ENCODE measurements at places on chromosomes 3 and 15.

GRCh38 chr3:169780742-169781141 is 7.5 kb downstream of the MYNN start:
- no peak for DNase-seq

GRCh38 chr3:130669740-130670139 is 76.9 kb downstream of the PIK3R4 start:
- peak; percentile 46 for DNase-seq

DNA sequence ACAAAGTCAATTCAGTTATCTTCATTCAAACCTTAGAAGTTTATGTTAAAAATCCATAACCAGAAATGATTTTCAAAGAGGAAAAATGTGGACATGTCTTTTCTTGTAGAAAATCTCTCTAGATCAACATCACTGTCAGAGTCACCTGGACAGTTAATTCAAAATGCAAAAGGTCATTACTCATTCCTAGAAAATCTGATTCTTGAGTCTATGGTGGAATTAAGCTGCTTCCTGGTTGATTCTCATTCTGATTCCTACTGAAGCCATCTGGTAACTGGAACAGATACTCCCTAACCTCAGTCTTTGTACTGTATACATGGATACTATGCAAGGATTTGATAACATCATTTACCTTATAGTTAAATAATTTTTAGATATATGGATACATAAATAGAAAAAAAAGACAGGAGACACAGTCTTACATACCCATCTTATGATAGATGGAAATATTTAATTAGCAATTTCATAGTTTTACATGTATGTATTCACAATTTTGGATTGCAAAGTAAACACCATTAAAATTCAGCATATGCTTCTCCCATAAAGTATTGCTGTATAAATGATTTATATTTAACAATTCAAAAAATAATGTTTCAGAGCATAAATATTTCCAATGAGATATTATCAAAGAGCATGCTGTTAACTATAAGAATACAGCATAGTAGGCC is 693.2 kb upstream of the CCDC54 start:
- DNase-seq = no peak

- peak; percentile 89 for DNase-seq
Measured at GRCh38 chr3:157142315-157142714, 17.6 kb downstream of the CCNL1 start.

- DNase-seq = peak; percentile 19
Measured at GRCh38 chr3:111539351-111540331, 2.4 kb upstream of the CD96 start.

Data from NCI-H1105 treated with DMSO at 0.1 percent for 48 hours (cell line).